T-helper 2 cell (primary cell): ENCODE measurements at places on chromosomes 7 and 10.

DNA sequence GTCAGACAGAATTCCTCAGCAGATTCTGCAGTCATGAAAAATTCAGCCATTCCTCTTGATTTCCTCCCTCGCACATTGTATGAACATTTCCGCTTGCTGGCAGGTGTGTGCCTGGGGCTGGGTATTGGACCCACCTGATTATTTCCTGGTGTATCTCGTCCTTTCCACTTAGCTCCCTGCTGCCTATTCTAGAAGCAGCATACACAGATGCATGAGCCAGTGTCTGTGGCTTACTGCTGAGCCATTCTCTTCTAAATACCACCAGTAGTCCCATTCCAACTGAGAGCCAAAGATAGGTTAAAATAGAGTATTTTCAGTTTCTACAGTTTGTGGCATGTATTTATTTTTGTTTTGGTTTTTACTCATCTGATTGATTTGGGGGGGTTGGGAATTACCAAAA lies 270.1 kb upstream of the AKR1E2 start:
- DNase-seq: no peak

GRCh38 chr10:1121271-1121970 lies 65.2 kb downstream of the WDR37 start:
- no peak for DNase-seq

GRCh38 chr7:30251708-30252329 lies 32.6 kb upstream of the ZNRF2 start:
- DNase-seq: no peak

GRCh38 chr7:28738412-28738811 lies 219.7 kb downstream of the TRIL start:
- no peak for DNase-seq

- peak; percentile 30 for DNase-seq
Observed at GRCh38 chr7:134995239-134996096, 9.2 kb downstream of the AGBL3 start.

- DNase-seq: no peak
Observed at GRCh38 chr10:72459301-72459700, 104.6 kb upstream of the DNAJB12 start.

- DNase-seq: no peak
Observed at GRCh38 chr7:70374772-70375533, 757.0 kb upstream of the GALNT17 start.

DNA sequence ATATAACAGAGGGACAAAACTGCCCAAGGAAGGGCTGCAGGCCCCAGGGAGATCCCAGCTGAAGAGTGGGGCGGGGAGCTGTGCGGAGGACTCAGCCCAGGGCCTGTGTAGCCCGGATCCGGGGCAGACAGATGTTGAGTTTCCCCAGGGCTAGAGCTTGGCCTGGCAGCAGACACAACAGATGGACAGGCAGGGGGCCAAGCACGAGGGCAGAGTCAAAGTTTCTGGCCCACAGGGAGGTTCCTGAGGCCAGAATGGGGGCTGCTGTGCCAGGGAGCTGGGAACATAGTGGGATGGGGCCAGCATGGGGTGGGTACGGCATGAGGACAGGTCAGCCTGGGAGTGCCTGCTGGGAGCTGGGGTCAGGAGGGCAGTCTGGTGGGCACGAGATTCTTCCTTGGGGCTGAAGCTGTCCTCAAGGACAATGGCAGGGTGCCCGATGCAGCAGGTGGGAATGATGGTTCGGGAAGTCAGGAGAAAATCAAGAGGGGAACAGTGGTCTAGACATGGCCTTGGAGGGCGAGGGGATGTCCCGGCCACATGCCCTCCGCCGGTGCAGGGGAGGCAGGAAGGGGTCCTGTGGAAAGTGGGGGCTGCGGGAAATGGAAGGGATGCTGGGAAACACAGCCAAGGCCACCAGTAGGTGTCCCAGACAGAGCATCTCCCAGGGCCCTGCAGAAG lies 519.1 kb upstream of the FOXK1 start:
- no peak for DNase-seq

- DNase-seq: no peak
Observed at GRCh38 chr10:72756674-72757385, 64.9 kb downstream of the MCU start.

DNA sequence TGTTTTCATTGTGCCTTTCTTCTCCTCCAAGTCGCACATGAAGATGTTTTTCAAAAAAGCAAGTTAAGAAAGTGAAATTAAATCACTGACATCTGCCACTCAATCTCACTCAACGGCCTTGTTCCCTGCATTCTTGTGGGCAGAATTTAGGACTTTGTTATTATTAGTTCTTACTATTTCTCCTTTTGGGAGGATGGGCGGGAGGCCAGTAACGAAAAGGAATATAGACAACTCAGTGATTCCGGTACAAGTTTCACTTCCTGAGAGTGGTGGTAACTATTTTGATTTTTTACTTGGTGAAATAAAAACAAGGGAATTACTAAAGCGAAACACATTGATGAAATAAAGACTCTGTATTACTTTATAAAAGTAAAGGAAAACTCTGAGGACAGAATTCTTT lies 231.9 kb upstream of the HABP2 start:
- DNase-seq: no peak

GRCh38 chr10:67506083-67506756 lies 189.8 kb downstream of the CTNNA3 start:
- no peak for DNase-seq

DNA sequence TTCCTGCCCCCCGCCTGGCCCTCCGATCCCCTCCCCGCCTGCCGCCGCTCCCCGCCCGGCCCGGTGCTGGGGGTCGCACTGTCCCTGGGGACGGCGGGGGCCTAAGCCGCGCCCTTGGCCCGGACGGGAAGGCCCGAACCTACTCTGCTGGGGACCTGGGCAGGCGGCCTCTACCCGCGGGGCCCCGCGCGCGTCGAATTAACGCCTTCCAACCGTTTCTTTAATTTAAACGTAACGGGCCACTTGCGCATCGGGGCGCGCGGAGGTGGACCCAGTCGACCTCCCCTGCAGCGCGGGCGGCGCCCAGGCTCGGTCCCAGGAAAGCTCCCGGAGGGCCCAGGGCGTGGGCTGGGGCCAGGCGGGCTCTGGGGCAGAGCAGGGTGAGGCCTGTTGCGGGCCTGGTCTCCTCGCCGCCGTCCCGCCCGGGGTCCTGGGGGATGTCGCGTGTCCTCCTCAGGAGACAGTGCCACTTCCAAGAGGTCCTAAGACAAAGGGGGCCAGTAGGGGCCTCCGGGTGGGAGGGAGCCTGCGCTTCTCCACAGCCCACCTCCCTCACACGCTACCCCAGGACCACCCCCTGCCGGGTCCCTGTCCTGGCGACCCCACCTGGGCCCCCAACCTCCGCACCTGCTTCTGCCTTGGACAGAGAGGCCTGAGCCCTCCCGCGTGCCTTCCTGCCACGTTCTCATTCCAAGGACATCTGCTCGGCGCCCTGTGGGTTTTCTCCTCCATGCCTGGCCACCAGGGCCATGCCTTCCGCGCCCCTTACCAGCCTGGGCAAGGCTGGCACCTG lies 658 bp upstream of the PTPRN2 start:
- DNase-seq: no peak

DNA sequence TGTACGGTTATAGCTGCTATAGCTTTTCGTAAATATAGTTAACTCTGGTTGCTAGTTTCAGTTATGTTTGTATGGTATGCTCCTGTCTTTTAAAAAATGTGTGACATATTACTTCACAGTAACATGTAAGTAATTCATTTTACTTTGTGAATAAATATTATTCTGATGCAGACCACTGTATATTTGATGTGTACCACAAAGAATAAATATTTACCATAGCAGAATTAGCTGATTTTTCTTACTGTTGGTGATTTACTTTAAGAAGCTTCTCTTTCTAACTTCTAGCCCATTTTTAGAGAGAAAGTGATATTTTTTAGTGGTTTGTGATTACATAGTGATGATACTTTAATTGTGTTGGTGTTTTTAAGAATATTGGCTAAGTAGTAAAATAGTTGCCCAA lies 292.8 kb downstream of the BBS9 start:
- no peak for DNase-seq

DNA sequence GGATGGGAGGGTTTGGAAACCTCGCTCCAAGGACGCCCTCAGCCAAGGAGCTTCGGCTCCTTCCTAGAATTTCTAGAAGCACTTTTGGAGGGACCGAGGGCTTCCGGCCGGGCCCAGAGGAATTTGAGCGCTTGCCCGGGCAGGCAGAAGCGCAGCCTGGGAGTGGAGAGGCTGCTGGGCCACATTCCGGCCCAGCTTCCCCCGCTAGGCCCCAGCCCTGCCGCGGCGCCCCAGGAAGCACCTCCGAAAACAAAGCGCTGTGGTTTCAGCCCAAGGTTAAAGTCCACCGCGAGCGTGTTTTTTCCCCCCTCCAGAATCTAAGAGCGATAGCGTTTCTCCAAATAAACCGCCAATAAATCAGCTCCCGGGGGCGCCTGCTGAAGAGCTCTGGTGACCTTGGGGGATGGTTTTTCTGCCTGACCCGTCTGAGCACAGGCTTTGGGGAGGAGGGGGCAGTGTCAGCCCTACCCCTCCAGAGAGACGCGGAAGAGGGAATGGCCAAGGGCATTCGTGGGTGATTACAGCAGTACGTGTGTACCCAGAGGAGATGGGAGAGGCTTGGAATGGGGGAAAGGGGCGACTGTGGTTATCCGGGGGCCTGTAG lies 5.7 kb upstream of the TNRC18 start:
- no peak for DNase-seq

- no peak for DNase-seq
Observed at GRCh38 chr7:116502201-116503096, 2.9 kb downstream of the CAV2 start.

DNA sequence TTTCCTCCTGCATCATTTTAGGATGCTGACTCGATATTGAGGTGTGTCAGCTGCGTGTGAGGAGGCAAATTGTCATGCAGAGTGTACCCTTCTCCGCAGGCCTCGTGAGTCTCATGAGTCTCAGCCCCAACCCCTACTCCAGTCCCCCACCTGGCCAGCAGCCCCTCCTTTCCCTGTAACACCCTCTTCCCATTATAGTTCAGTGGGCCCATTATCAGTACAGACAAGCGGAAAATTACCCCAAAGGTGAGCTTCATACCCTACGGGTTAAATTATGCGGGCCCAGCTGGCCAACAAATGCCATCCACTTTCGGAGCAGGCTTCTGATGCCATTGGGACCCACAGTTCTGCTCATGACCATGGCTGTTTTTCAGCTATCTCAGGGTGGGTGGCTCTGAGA lies 25.2 kb downstream of the SFTPD start:
- DNase-seq: no peak

DNA sequence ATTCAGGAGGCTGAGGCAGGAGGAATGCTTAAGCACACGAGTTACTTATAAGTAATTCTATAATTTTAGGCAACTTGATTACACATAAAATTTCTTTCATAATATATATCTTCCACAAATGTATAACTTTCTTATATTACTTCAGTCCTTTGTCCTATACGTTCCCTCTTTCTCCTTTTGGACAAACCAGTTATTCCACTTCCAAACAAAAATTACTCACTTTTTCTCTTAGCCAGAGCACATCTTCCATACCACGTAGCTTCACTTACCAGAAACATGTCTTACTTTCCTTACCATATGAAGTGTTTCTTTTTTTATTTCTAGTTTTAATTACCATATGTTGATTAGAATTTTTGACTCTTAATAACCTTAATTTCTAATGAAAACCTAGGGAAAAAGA lies 64.6 kb downstream of the ARL5B start:
- no peak for DNase-seq

DNA sequence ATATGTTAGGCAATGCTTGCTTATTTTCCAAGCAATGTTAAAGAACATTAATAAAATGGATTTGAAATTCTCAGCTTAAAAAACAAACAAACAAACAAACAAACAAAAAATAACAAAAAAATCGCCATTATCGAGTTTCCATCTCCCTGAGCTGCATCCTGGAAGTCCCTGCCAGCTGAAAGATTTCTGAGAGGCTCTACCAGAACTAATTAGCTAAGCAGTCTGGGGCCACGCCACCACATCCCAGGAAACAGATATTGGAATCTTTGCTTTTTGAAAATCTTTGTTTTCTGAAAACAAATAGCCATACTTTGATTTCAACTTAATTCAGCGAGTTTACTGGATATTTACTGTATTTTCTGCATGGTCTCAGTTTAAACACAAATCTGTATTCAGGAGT lies 143.6 kb downstream of the LSMEM1 start:
- no peak for DNase-seq

GRCh38 chr7:50727072-50727471 lies 55.6 kb downstream of the GRB10 start:
- no peak for DNase-seq

- no peak for DNase-seq
Observed at GRCh38 chr10:90998733-90999511, 78.0 kb upstream of the ANKRD1 start.

DNA sequence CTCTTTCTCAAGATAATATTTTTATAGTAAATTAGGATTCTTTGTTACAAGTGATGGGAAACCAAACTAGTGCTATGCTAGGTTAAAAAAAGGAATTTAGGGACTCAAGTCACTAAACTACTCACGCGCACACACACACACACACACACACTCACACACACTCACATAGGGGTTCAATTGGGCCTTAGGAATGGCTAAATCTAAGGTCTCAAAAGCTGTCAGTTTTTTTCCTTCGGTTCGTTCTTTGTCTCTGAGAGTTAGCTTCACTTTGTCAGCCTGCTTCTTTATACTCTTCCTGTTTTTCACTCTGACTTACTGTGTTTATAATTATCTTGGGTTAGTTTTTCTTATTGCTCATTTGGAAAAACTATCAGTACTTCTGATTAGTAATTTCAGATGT lies 138.9 kb downstream of the ADK start:
- no peak for DNase-seq

- DNase-seq: no peak
Observed at GRCh38 chr10:61138708-61139591, 195.0 kb upstream of the RHOBTB1 start.

GRCh38 chr10:15859906-15860691 lies at the start of gene MINDY3:
Gene MINDY3 (minus strand): TSS chr10:15860507. CDS start chr10:15860299, 208 bp downstream.
- peak; percentile 69 for DNase-seq

GRCh38 chr7:148155000-148155399 lies 435.6 kb upstream of the C7orf33 start:
- no peak for DNase-seq

- no peak for DNase-seq
Observed at GRCh38 chr7:84837405-84837804, 349.5 kb downstream of the SEMA3D start.

DNA sequence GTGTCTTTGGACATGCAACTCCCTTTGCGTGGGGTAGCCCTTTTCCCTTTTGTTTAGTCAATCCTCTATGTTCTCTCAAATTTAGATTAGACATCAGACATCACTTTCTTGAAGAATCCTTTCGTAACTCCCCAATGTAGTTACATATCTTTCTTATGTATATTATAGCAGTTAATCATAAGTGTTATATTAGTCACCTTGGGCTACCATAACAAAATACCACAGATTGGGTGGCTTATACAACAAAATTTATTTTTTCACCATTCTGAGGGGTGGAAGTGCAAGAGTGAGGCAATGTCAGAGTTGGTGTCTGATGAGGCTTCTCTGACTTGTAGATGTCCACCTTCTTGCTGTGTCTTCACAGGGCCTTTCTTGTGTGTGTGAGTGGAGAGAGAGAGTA lies 105.7 kb downstream of the PHTF2 start:
- DNase-seq: no peak

- DNase-seq: no peak
Observed at GRCh38 chr10:118234683-118235082, 107.4 kb downstream of the FAM204A start.
